Hematopoietic multipotent progenitor cell treated with erythropoietin and hydrocortisone succinate and interleukin-3 and kit ligand, for 17 days (in vitro differentiated cells): ENCODE measurements at places on chromosomes 16 and 17.

GRCh38 chr17:34926661-34927060 lies 34.6 kb downstream of the CCT6B start:
- DNase-seq: no peak

DNA sequence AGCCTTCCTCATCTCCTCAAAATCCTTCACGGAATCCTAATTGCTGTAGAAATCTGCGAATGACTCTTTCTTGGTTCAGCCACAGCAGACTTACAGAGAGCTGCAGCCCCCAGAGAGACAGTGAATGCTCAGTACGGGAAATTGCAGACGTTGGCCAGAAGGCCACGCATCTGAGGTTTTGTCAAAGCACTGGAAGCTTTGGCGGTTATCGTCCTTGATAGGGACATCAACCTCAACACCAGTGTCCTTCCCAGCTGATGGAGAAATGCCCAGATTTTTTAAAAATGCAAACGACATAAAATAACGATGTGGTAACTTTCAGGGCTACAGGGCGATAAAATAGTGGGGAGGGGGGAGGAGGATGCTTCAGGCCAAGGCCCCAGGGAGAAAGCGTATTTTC lies 166.6 kb upstream of the CIBAR2 start:
- DNase-seq: no peak

DNA sequence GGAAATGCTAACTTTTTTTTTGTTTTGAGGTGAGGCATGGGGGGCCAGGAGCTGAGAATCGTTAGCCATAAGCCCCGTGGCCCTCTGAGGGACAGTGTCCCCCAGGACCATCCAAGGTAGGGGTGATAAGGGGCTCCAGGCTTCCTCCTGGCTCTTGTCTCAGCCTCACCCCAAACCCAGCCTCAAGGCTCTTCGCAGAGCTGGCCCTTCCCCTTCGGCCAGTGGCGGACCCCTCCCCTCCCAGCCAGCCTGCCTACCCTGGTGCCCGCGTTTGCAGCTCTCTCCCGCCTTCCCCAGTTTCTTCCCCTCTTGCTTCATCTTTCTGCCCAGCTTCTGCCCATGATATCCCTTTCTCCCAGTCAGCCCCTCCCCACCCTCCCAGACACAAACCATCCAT lies 22.7 kb upstream of the ATP2A3 start:
- no peak for DNase-seq

DNA sequence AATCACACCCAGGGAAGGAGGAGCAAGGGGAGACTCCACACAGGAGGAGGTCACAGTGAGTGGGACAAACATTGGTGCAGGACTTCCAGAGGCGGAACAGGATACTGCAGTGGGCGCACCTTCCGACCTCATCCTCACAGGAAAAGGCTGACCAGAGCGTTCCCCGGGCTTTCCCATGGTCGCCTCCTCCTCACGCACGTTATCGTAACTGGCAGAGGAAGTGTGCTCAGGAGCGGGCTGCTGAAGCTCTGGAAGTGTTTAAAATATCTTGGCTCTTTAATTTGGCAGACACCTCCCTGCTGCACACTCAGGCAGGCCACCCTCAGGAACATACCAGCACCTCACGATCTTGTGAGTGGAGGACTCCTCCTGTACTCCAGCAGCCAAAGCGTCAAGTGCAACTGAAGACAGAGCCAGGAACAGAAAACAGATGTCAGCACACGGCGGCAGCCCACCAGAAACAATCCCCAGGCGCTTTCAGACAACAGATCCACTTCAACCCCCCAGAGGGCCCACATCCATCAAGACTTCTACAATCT lies 17.5 kb downstream of the FANCA start:
- no peak for DNase-seq

GRCh38 chr16:4315186-4316107 lies at the start of gene GLIS2:
TSS of gene GLIS2 (plus strand) at chr16:4316067. CDS start at chr16:4332281, 16,214 bp downstream.
- no peak for DNase-seq

DNA sequence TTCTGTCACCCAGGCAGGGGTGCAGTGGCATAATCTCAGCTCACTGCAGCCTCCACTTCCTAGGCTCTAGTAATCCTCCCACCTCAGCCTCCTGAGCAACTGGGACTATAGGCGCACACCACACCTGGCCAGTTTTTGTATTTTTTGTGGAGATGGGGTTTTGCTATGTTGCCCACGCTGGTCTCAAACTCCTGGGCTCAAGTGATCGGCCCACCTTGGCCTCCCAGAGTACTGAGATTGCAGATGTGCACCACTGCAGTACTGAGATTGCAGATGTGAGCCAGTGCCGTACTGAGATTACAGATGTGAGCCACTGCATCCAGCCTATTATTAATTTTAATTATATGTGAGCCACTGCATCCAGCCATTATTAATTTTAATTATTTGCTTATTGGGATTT lies 13.8 kb downstream of the CRK start:
- DNase-seq: no peak

GRCh38 chr17:71741836-71742235 lies 379.0 kb upstream of the SOX9 start:
- DNase-seq: no peak

- no peak for DNase-seq
Measured at GRCh38 chr17:3626831-3627768, 8.9 kb downstream of the SHPK start.

GRCh38 chr17:72077326-72077960 lies 43.4 kb upstream of the SOX9 start:
- no peak for DNase-seq

DNA sequence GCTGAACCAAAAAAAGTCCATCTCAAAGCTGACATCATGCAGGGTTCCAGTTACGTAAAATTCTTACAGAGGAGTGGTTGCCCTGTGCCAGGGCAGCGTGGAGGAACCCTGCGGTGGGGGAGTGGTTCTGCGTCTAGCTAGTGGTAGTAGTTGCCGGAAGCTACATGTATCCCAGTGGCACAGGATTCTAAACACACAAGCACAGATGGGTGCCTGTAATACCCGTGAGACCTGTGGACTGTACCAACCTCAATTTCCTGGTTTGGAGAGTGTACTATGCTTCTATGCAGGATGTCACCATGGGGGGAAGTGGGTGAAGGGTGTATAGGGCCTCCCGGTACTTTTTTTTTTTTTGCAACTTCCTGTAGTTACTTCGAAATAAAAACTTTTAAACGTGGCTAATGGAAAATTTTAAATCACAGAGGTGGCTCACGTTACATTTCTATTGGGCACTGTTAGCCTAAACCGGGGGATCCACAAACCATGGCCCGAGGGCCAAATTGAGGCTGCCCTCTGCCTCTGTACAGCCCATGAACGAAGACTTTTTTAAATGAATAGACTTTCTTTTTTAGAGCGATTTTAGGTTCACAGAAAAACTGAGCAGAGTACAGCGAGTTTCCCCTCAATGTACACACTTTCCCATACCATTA lies 38.5 kb downstream of the TBC1D16 start:
- no peak for DNase-seq

- DNase-seq: no peak
Measured at GRCh38 chr17:73910821-73911515, 266.7 kb upstream of the SDK2 start.

GRCh38 chr17:80107231-80108021 lies 6.0 kb downstream of the GAA start:
- no peak for DNase-seq

- no peak for DNase-seq
Measured at GRCh38 chr17:32126325-32126724, 16.0 kb upstream of the RHOT1 start.

GRCh38 chr17:32266389-32267301 lies 1.0 kb downstream of the RHBDL3 start:
- no peak for DNase-seq

DNA sequence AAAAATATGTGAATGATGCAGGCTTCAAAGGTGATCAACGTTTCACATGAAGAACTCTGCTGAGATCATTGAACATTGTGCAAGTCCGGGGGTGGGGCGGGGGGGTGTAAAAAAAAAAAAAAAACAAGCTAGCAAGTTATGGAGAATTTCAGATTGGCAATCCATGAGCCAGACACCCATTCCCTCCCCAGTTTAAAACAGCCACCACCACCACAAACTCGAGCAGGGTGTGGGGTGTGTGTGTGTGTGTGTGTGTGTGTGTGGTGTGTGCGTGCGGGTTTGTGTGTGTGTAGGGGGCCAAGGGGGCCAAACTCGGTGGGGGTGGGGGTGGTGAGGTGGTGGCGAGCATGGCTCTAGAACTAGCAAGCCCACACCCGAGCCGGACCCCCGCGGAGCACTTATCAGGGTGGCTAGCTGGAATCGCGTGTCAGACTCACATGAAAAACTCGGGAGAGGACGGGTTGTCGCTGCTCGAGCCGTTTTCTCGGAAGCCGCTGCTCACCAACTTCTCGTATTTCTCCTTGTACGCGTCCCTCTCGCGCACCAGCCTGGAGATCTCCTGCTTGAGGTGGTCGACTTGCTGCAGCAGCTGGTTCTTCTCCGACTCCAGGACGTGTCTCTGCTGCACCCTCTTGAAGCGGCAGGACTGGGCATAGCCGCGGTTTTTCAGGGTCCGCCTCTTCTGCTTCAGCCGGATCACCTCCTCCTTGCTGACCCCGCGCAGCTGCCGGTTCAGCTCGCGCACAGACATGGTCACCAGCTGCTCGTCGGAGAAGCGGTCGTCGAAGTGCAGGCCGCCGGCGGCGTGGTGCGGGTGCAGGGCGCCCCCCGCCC lies 2.0 kb downstream of the MAF start:
- DNase-seq: no peak
